ENCODE measurements at places on chromosomes 2 and 18.

GRCh38 chr2:176960736-176961520 is 251.7 kb upstream of the HNRNPA3 start:
- DNase-seq, result no peak

- DNase-seq, result no peak
Observed at GRCh38 chr2:144357623-144358373, 162.1 kb downstream of the ZEB2 start.

GRCh38 chr18:31603315-31603714 is 11.6 kb downstream of the TTR start:
- no peak for DNase-seq

DNA sequence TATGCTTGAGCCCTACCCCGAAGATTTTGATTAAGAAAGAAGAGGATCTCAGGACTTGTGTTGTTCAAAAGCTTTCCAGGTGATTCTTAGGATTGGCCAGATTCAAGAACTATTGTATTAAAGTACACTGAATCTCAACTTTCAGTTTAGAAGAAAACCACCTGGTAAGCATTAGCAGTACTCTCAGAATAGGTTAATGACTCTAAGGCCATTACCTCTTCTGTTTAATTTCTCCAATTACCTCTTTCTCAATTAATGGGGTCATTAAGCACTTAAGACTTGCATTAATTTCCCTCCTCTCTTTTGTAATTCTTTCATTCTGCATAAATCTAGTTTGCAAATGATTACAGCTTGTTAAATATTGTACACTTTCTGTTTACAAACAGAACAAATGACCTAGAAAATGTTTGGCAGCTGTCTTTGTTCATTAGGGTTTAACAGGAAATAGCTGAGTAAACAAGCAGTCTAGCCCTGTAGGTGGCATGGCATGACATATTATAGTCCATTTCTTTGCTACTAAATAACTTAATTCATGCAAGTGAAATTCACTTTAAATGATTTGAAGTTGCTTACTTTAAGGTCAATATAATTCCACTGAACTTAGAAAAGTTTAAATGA is 20.4 kb upstream of the TDRD15 start:
- DNase-seq, result no peak

GRCh38 chr2:46477925-46478324 is 1.4 kb upstream of the TMEM247 start:
- no peak for DNase-seq

- no peak for DNase-seq
Observed at GRCh38 chr2:217219164-217219520, 359.3 kb upstream of the TNP1 start.

DNA sequence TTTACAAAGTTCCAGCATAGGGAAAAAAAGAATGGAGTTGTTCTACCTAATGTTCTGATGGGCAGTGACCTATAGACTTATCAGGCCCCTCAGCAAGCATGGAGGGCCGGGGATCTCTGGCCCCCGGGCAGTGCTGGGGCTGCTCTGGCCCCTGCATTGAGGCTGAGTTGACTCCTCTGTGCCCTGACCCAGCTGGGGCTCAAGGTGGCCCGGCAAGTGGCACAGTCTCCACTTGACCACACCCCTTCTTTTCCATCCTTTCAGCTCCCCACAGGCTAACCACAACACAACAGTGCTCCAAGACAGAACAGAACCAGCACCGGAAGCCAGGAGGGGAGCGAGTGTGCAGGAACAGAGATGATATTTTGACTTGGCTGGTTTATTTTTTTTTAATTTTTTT is 19.9 kb downstream of the TOGARAM2 start:
- no peak for DNase-seq

- no peak for DNase-seq
Observed at GRCh38 chr2:129803032-129803431, 176.4 kb upstream of the RAB6C start.

GRCh38 chr2:7427293-7428060 is 510.3 kb downstream of the RNF144A start:
- no peak for DNase-seq

GRCh38 chr2:10400568-10400977 is 47.6 kb downstream of the ODC1 start:
- no peak for DNase-seq

DNA sequence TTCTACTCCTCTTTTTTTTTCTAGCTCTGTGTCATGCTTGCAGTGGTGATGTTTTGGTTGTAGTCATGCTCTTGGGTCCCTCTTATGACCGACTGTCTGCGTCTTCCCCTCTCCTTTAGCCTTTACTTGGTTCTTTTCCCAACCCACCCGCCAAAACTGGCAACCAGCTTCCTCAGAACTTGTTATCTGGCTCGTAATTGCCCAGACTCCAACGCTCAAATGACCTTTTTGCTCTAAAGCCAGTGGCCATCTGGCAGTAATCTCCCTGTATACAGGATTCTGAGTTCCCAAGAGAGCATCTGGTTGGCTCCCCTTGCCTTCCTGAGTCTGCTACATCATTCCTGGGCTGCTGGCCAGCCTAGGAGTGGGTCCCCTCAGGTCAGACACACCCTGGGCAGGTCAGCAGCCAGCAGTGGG is 147.2 kb downstream of the MGAT5 start:
- DNase-seq, result no peak

DNA sequence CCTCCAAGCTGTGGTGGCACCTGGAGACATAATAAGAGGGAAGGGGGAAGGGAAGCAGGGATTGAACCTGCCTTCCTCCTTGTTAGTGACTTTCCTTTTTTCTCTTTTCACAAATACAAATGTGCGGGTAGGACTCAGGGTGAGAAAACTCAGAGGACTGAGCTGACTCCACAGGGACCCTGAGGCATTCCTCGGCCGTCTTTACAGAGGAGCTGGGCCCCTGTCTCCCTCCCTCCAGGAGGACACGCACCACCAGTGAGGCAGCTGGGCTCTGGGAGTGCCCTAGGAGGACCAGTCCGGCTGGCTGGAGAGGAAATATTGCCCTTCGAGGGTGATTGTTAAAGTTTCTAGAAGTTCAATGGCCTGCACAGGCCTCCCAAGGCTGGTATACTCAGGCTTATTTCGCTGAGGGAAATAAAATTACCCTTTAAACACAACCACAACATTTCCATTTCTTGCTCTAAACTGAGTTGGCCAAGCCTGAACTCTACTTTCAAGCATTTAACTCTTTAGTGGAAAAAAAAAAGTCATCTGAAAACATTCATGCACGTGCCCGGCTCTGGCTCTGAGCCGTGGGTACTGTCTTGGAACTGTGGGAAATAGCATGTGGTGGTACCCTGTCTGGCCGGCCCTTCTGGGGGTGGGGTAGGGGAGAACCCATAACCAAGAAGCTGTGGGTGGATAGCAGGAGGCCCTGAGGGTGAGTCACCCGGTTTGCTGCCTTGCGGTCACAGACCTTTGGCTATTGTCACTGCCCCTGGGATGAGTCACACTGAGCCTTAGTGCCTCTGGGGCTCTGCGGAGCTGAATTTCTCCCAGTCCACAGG is 116.0 kb downstream of the COPS8 start:
- DNase-seq, result no peak

DNA sequence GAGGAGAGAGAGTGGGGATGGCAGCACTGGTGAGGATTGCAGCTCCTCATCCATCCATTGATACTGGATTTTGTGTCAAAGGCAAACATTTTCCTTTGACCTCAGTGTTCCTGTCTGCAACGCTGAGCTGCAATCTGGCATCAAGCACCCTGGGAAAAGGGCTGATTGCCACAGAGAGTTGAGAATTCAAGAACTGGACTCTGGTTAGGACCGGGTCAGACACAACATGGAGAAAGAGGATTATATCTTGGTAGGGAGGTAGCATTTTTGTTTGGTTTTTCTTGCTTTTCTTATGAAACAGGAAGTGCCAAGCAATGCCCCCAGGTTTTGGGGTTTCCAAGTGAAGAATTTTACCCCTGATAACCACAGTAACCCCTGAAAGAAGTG is 81.9 kb upstream of the PKDCC start:
- no peak for DNase-seq

DNA sequence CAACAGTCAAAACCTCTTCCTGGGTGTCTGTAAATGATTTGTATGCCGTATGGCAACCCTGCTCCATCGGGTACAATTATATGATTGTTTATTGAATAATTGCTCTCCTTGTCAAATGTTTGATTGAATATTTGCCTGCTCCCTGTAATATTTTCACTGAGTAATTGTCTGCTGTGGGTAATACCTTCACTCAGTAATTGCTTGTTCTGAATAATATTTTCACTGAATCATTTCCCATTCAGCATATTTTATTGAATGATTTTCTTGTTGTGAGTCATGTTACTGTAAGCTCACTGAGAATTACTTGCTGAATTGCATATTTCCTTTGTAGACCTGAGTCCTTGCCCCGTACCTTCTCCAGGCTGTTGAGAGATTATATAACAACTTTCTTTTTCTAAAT is 535.2 kb downstream of the METTL4 start:
- no peak for DNase-seq

DNA sequence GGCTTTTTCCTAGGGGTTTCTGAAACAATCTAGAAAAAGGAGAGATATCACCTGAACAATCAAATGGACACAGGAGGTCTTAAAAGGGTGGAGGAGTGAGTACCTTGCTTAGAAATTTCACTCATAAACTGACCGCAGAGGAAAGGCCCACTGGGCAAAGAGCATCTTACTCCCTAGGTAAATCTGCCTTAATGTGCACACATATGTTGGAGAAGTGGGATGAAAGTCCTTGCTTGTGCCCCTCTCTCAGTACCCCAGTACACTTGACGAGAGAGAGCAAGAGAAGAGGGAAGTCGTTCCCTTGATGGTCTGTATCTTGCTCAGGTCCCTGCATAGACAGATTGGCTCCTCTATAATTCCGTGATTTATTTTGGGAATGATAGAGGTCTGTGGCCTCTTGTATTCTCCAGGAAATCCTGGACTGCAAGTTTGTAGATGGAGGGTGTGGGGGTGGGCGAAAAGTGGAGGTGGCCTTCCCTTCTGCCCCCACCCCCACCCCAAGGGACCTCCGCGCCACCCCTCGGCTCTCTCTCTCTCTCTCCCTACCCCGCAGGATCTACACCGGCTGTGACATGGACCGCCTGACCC is 6.8 kb downstream of the TBR1 start:
- no peak for DNase-seq

DNA sequence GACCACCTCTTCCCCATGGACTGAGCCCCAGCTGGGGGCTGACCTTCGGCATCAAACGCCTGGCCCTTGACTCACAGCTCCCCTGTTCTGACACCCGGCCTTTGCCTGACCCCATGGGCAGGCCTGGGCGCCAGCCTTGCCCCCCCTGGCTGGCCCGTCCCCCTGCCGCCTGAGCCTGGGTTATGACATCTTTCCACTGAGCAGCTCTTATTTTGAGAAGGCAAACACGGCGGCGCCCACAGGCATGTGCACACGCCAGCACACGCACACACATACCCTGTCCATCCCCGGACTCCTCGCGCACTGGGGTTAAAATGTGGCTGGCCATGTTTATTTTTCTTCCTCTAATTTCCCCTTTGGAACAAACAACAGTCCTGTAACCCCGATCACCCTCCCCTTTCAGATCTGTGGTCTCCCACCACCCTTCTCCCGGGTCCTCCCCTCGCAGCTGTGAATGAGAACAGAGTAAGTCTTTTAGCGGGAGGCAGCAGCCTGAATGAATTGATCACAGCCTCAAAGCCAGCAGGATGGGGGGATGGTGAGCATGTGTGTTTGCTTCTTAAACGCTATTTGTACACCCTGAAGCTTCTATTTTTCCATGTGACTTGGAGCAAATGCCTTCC is 11.8 kb upstream of the ATOH8 start:
- DNase-seq, result no peak

GRCh38 chr2:17416884-17417391 is 101.3 kb downstream of the RAD51AP2 start:
- DNase-seq, result no peak

DNA sequence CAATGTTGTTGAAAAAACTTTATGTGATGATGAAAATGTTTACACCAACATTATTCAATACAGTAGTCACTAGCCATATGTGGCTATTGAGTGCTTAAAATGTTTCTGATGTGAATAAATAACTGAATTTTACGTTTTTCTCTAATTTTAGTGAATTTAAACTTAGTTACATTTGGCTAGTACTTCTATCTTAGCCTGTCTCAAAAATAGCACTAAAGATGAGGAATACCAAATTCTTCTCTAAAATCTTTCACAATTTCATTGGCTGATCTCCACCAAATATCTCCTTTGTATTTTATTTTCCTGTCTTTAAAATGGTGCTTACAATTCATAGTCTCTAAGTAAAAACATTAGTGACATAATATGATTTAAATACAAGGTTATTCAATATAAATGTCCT is 83.7 kb upstream of the RND3 start:
- no peak for DNase-seq

GRCh38 chr2:231933916-231934401 is 7.8 kb upstream of the NPPC start:
- DNase-seq, result no peak

GRCh38 chr2:74979844-74980243 is 21.4 kb downstream of the POLE4 start:
- DNase-seq, result no peak

DNA sequence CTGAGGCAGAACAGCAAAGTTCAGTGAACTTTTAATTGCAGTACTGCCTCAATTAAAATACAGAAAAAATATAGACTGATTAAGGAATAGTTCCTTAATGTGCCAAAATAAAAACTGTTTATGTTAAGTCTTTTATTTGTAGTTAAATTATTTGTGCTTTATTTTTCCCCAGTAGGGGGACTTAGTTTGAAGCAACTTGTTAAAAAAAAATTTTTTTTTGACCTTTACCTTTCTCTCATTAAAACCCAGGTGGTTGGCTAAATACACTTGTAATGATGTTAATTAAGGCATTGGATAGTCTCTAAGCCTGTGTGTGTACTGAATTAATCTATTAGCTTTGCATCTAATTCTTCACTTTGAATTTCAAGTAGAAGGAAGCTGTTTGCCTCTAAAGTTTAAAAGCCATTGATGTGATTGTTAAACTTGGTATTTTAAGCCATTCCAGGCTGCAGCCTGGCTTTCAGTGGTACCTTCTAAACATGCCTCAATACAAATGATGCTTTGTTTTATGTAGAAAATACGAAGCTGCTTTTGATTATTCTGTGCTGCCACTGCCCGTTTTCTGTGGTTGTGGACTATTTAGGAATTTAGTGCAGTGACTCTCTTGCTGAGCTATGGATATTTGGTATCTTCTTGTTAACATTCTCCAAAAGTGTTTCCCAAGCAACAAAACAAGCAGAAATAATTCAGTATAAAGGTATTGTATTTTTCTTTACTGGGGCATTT is 102.9 kb downstream of the TANC1 start:
- DNase-seq, result no peak

DNA sequence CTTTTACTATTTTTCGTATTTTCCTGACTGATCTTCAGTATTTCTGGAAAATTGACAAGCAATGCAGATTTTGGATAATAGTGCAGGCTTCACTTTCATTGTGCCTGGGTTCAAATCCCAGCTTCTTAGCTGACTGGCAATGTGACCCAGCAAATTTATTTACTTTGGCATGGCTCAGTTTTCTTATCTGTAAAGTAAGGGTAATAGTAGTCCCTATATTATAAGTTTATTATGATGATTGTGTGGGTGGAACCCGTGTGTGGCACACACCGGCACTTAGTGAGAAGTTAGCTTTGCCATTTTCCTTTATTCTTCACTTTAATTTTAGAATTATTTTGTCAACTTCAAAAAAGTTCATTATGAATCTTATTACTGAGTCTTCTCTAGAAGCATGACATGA is 7.8 kb upstream of the IL1RL1 start:
- DNase-seq, result no peak
